ENCODE measurements at places on chromosomes 4 and X. TPM values are rescaled to one million over a fixed set of nuclear protein-coding genes. Genes with fewer than 3 reads are reported as not detected.

The PAGE2 gene
- total RNA-seq, result not detected

The FHDC1 gene
- total RNA-seq, result 0.50 TPM

DNA sequence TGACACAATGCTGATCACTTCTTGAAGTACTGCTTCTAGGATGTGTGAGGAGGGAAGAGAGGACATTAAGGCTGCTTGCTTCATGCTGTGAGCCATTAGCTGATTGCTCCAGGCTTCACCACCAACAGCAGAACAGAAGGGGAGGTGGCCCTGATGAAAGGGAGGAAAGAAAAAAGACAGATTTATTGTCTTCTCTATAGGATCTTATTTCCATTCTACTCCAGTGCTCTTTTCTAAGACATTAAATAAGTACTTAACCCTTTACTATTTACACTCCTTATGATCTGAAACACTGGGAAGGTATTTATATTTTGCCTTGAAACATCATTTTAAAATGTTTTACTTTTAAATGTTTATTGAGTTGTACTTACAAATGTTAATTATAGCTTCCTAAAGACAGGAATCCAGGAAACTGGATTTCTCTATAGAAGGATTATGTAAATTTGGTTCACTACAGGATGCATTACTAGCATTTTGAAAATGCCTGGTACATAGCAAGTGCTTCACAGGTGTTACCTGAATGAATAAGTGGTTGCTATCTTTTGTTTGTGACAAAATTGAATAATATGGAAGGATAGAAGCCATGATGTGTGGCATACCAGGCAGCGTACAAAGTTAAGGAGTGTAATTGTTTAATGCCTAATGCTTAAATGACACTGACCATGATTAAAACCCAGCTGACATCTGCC, 680.9 kb upstream of the ATOH1 start:
- no peak for DNase-seq

DNA sequence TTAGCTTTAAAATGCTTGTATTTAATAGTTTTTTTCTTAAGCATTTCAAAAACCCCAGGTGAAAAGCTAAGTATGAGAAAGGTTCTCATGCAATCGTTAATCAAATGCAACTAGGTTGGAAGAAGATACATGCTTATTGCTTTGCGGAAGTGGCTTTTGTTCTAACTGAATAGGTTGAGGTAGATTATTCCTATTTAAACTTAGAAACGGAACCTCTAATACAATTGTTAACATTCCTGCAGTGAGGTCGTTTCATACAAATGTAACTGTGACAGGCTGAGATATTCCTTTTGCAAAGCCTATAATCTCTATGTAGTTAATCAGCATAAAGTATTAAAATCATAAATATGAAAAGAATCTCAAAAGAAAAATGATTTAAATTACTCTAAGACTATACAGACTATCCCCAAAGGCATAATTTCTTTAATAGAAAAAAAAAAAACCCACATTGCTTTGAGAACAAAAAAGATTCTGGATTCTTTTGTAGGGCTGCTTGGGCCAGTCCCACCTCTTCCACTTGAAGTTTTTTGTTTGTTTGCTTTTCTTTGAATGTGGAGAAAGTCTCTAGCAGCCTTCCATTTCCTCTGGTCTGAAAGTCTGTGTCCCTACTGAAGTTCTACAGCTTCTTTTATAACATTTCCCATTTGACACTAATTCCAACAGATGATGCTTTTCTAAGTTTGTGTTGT, 25.6 kb upstream of the SORBS2 start:
- no peak for DNase-seq

DNA sequence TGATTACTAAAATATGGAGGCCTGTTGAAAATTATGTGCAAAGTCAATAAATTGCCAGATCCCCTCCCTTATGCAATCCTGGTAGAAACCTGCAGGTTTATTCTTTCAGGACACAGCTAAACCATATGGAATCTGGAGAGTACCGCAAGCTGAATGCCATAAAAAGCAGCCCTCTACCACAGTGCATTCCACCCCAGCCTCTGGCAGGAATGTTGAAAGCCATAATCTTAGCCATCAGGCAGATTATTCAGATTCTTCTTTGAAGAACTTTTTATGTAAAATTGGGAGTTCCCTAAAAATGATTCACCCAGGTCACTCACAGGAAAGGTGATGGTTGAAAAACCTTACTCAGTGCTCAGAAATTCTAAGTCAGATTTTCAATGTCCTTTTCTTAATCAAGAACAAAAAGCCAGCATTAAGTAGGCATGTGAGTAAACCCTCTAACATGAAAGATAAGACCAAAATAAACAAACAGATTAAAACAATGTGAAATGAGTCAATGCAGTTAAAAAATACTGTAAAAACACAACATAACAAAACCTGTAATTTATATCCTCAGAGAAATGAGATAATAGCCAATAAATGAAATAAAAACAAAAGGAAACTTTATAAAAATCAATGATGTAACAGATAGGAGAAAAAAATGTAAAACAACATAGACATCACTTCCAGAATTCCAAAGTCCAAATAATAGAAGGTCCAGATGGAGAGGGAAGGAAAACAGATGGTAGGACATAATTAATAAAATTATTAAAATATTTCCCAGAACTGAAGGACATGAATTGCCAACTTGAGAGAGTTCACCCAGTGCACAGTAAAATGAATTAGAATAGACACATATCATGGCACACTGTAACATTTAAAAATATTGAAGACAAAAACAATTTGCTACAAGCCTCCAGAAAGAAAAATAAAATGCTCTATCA, 226.9 kb downstream of the FSTL5 start:
- DNase-seq, result no peak

DNA sequence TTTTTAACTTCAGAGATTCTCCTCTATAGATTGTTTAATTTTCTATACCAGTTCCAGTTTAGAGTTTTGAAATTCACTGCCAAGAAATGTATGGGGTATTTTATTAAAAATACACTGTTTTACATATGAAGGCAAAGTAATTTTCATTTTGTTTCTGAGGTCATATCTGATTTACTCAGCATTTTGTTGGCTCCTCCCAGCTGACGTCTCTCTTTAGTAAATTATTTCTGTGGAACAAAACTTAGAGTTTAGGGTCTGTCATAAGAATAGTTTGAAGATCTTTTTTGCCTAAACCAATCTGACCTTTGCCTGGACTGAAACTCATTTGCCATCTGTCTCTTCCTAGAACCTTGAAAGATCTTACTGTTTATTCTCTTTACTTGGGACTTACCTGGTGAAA, 16.9 kb downstream of the FNIP2 start:
- no peak for DNase-seq

DNA sequence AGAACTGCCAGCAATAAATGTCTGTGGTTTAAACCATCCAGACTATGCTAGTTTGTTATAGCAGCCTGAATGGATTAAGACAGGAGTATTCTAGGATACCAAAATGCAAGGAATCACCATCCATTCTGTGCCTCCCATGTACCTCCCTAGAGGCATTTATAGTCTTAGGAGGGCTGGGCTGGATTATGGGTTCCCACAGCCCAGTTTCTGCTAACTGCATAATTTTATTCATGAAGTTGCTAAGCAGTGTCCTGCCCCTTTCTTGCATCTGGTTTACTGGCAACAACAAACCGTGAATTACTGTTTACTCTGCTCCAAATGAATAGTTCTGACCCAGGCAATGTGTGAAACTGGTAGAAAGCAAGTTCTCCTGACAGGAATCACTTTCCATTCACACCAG, 67.1 kb upstream of the PRKX start:
- no peak for DNase-seq

GRCh38 chrX:17039826-17040225, 93.4 kb downstream of the REPS2 start:
- no peak for DNase-seq

The EDA gene
- total RNA-seq, result 17.5 TPM

The CT55 gene
- total RNA-seq, result not detected

- DNase-seq, result no peak
Measured at GRCh38 chr4:71663780-71664179, 120.1 kb downstream of the GC start.

DNA sequence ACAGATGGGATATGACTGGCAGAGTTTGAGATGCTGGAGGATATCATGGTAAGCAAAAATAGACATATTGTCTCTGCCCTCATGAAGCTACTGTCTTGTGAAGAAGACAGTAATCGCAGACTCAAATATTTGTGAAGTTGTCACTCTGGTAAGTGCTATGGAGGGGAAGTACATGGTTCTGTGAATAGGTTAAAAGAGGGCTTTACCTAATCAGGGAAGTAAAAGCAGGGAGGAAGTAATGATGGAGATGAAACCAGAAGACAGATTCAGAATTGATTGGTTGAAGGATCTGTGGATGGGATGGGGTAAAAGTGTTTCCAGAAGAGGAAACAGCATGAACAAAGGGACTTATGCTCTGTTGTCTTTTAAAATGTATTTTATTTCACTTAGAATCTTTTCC, 19.3 kb upstream of the MAGED1 start:
- DNase-seq, result no peak

- no peak for DNase-seq
Measured at GRCh38 chrX:71652405-71652804, 14.9 kb upstream of the LOC101059915 start.

GRCh38 chr4:6408263-6408662, 64.2 kb downstream of the PPP2R2C start:
- no peak for DNase-seq

DNA sequence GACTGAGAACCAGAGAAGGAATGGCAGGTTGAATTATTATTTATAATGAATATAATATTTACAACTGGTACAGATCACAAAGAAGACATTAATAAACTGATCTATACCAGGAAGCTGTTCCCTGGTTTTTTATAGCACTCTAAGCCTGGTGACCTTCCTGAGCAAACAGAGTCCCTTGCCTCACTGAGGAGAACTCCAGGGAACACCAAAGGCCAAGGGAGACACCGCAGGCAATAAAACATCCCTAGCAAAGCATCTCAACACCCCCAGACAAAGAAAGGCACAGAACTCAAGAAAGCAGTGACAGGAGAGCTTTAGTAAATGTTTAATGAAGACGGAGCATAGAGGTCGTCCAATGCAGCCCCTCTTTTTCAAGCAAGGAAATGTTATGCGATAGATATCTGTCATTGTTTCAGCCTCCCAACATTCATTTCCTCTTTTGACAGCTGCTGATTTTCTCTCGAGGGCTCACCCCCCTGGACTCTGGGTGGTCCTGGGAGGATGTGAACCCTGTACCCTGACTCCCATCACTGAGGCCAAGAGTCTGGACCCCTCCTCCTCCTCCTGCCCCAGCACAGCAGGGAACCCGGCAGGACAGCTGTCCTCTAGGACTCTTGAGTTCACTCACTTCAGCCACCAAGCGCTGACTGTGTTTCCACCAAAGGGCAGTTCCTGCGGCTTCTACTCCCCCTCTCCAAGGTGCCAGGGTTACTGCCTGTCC, 342.5 kb upstream of the GATB start:
- no peak for DNase-seq

DNA sequence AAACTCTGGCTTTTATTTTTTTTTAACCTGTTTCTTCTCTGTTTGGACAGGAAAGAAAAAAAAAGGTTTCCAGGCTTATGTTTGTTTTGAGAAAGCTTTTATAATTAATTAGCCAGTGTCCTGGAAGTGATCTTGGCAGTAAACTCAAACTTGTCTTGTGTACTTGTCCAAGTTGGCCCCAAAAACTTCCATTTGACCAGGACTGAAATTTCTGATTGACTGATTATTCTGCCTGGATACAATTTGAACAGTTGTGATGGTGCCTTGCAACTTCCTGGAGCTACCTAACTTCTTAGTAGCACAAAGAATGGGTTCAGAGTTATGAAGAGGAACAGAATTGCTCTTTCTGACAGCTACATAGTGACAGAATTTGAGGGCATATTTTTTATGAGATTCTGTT, 62.0 kb downstream of the SLC4A4 start:
- no peak for DNase-seq

GRCh38 chr4:10704430-10704810, 19.9 kb upstream of the CLNK start:
- no peak for DNase-seq

DNA sequence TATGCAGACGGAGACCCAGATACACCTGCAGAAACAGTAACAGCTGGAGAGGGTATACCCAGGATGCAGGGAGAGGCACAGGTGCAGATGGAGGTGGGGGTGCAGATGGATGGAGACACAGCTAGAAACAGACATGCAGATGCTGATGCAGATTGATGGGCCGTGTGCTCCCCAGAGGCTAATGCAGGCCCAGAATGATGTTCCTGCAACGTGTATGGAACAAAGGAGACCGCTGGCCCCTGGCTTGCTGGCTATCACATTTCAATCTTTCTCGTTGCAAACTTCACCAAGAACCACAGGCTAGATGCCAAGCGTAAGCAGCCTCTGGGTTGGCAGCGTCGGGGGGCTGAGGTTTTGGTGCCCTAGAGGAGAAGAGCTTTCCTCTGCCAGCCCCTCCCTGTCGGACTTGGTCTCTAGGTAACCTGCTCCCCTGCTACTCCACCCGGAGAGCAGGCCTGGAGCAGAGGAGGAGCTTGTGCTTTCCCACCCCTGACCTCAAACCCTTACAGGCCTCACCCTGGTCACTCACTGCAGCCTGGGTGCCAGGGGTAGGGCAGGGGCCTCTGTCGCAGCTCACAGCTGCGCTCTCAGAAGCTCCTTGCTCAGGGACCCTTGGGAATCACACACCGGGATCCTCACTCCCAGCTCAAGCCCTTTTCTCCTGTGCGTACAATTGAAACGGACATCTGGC, 69.0 kb upstream of the PSAPL1 start:
- DNase-seq, result no peak

GRCh38 chr4:2141022-2141761, 82.1 kb downstream of the NAT8L start:
- DNase-seq, result no peak

GRCh38 chrX:77917294-77917933, 6.9 kb downstream of the ATP7A start:
- DNase-seq, result no peak

DNA sequence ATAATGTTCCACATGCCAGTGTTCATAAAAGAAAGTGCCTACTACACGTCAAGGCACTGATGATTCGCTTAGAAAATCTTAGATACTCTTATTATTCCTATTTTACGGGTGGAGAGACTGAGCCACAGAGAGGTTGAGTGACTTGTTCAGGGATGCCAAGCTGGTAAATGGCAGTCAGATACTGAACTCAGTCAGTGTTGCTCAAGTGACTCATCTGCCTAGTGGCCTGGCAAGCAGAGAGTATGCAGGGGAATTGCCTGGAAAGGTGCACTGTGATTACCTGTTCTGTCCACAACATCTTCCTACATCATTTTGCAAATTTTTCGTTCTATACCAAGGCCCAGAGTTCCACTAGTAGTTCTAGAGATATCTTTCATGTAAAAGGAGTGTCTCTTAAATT, 68.4 kb downstream of the RAPGEF2 start:
- DNase-seq, result no peak

DNA sequence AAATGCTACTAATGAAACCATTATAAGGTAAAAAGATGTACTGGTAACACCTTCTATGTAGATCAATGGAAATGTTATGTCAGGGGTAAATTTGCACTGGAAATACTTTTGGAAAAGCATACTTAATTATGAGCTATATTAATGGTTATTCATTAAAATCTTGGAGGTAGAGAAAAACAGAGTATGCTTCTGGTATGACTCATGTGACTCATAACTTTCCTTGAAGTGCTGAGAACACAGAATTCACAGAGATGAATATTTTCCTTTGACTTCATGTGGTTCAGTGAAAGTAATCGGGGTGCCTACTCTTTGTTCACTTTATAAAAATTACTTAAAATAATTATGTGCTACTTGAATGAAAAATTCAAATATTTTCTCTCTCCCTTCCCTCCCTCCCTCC, 254.2 kb downstream of the KCTD8 start:
- DNase-seq, result no peak

The CLRN2 gene
- total RNA-seq, result not detected

- no peak for DNase-seq
Measured at GRCh38 chr4:44070843-44071242, 377.8 kb downstream of the KCTD8 start.

GRCh38 chr4:145731028-145731427, 51.1 kb downstream of the C4orf51 start:
- DNase-seq, result no peak
